ENCODE measurements at places on chromosomes 4 and X.

GRCh38 chr4:29326816-29327215 is 1393.4 kb upstream of the PCDH7 start:
- DNase-seq, result no peak

GRCh38 chr4:39166177-39166576 is 16.2 kb upstream of the WDR19 start:
- no peak for DNase-seq

DNA sequence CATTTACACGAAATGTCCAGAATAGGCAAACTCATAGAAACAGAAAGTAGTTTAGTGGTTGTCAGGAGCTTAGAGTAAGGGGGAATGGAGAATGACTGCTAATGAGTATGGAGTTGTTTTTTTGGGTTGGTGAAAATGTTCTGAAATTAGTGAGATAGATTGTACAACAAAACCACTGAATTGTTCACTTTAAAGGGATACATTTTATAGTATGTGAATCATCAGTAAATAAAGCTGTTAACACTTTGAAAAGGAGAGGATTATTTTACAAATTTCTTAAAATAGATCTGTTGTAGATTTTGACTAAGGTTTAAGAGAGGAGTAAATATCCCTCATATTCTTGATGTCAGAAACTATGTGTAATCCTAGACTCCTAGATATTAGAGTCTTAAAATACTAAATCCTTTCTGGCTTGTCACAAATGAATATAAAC is 82.7 kb downstream of the RAPGEF2 start:
- no peak for DNase-seq

- DNase-seq, result no peak
These were observed 218.7 kb upstream of the NDST4 start for GRCh38 chr4:115332078-115332477.

DNA sequence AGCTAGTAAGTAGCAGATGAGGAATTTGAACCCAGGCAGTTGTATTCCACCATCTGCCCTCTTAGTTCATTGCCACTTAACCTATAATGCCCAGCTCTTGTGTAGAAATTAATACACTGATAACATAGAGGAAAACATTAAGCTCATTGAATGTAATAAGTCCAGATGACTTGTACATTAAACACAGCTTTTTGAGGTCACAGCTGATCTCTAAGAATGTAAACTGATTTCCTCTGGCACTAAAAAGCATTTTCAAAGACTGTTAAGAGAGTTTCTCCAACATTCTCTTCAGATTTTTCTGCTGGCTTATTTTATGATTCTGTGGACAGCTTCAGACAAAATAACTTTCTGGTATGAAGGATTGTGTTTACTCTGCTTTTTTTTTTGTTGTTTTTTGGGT is 42.7 kb downstream of the HPRT1 start:
- DNase-seq, result no peak

DNA sequence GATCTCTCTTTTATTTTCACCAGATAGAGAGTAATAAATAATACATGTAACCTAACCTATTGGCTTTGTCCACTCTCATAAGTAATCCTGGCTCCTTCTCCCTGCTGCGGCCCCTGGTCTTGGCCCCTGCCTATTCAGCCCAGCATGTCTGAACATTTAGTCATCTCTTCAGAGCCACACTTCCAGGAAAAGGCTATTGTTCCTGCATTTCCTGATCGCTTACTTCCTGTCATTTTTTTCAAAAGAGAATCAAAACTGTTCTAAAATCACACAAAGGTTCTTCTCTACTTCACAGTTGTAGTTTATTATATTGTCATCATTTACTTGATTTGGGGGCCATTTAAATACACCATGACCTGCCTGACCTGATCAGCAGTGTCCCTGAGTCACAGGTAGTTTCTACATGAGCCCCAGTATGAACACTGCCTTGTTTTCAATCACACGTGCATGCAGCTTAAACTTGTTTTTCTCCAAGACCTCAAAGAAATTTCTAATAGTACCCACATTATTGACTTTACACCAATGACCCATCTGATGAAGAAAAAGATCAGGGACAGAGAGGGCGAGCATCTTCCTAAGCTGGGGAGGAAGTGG is 47.4 kb upstream of the KDR start:
- no peak for DNase-seq

DNA sequence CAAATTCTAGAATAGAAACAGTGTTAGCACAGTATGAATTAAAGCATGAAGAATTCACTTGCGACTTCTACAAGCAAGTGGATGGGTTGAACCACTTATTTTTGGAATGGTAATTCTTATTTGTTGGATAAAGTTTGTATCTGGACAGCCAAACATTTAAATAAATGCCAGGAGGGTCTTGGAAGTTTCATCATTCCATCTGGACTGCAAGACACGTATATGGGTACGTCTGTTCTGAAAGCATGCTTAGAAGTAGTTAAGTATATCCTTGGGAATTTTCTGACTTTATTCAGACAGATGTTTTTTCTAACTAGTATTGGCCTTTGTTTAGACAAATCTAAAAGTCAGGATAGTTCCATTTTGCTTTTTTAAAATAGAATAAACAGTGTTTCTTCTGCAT is 77.5 kb upstream of the CASK start:
- DNase-seq, result no peak

DNA sequence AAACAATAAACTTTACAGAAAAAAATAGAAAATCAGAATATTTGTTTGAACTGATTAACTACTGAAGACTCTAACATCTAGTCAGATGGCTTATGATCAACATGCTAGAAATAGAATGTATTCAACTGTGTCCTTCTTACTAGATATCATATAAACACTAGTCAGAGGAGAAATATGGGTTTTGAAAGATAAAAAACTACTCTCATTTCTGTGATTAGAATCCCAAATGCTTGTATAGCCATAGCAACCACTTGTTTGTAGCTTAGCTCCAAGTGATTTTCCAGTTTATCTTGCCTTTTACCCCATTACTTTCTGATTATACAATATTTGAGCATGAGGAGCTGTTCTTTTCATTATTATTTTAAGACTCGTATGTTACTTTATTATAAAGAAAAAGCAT is 31.2 kb downstream of the USP38 start:
- no peak for DNase-seq

GRCh38 chr4:170306208-170306607 is 216.5 kb upstream of the AADAT start:
- DNase-seq, result no peak

DNA sequence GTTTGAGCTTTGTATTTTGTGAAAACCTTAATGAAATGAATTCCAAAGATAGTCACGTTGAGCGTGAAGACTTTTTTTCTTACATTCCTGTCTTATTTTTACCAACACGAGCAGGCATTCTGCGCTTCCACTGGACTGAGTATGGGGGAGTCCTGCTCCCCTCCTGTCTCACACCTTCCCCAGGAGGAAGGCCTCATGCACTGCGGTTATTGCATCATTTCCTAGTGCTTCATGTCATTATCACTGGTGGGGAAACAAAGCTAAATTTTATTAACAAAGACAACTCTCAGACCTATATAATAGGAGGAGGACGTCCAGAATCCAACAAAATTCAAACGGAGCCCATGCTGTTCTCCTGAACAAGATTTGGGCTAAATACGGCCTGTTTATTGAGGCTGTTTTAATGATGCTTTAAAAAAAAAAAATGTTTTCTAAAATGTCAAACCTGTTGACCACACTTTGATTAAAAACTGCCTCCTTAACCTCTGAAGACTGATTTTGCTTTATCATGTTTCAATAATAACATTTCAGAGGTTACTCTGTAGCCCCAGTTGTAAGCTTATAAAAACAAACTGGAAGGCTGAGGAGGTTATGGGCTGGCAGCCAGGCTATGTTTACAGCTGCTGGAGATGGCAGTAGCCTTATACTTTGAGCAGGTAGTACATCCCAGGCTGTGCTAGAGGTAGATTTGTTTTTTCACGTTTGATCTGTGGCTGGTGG is 118.0 kb downstream of the SOWAHB start:
- DNase-seq, result no peak

DNA sequence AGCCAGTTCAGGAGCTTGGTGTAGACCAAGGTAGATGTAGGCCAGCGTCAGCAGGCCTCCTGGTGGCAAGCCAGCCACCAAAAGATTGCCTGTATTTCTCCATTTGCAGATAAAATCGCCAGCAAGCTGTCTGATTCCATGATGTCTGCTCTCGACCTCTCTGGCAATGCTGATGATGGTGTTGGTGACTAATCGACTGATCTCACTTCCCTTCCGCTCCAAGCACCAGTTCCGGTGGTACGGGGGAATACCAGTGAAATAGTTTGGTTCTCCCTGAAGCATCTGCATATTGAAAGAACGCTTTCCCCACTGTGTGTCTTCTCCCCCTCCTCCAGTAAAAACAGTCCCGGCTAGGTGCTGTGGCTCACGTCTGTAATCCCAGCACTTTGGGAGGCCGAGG is 30.4 kb downstream of the GNL3L start:
- DNase-seq, result no peak

DNA sequence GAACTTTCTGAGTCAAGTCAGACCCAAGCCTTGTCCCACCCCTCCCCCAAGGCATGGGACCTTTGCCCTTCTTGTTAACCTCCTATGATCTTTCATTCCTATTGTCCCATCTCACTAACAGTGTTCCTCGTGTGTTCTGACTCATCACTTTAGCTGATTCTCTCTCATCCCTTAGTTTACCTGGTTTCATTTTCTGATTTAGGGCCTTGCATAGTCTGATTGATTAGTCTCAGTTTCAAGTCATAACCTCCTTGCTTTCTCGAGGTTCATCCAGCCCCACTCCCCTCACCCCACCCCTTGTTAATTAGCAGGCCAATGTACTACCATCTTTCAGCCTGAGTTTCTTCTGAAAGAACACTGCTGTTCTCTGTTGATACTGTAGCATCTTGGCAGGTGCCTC is 517.4 kb downstream of the RPA4 start:
- no peak for DNase-seq

GRCh38 chr4:87553182-87553581 is 24.0 kb upstream of the SPARCL1 start:
- no peak for DNase-seq

- no peak for DNase-seq
These were observed 10.0 kb downstream of the EXOSC9 start for GRCh38 chr4:121811122-121811521.

GRCh38 chrX:102604327-102604726 is 5.0 kb downstream of the ARMCX5 start:
- DNase-seq, result no peak

GRCh38 chr4:2256781-2257191 is 5.1 kb downstream of the MXD4 start:
- DNase-seq, result no peak

DNA sequence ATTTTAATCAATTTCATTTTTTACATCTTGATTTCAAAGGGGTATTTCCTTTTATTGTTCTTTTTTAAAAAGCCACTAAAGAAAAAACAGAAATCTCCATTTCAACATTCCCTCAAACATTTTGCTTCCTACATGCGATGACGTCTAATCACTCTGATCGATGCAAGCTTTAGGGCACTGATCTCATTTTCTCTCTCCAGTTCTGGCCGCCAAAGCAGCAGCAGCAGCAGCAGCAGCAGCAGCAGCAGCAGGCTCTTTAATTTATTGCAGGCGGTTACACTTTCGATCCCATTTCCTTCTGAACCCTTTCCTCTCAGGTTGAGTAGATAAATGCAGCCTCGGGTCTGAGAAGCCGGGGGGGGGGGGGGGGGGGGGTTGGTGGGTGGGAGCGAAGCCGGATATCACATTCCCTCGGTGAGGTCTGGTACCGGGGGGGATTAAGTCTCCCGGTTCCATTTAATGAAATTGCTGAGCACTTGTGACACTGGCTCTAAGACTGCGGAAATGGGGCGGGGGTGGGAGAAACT is 3.4 kb upstream of the PCDH7 start:
- no peak for DNase-seq

- DNase-seq, result no peak
These were observed 103.6 kb downstream of the PHOX2B start for GRCh38 chr4:41644915-41645295.

DNA sequence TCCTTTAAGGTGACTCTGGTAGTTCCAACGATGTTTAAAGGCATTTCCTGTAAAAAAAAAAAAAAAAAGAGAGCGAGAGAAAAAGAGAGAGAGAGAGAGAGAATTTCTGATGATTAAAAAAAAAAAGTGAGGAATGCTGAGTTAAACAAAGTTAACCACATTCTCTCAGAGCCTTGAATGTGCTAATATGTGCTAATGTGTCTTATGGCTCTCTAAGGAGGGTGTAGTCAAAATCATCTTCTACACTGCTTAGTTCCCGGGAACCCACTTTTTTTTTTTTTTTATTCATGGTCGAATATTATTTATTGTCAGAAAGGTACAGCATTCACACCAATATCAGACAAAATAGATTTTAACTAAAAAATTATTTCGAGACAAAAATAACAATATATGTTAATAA is 111.7 kb downstream of the SNCA start:
- DNase-seq, result no peak

GRCh38 chr4:3403348-3403906 is 38.3 kb upstream of the HGFAC start:
- DNase-seq, result no peak

DNA sequence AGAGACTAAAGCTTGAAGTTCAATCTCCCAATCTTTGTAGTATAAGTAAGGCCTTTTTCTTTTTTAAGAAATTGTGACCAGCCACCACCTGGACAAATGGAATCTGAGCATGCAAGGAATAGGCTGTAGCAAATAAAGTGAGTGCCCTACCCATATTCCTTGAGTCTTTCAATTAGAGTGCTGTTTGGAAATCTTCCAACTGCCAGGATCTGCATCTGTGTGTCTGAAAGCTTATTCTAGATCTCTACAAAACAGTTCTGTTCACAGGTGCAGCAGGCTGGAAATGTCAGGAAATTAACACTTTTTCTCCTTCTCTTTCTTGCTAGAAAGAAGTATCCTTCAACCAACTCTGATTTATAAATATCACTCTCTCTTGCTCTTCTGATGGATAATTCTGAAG is 76.7 kb upstream of the NDST3 start:
- no peak for DNase-seq

DNA sequence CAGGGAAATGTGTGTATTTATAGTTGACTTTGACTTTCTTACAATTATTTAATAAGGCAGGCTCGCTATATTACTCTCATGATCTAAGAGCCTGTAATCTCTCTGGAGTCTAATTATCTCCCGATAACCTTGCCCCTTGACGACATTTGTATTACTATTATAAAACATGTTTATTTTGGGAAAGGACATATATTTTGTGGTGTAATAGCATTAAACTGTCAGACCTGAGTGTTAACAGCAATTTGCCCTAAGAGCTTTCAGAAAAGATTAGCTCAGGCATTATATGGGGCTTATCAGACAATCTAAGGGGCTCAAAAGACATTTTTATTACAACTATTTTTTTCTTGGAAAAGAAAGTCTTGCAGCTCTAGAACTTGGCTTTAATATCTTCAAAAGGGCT is 427.9 kb upstream of the SLIT2 start:
- DNase-seq, result no peak

DNA sequence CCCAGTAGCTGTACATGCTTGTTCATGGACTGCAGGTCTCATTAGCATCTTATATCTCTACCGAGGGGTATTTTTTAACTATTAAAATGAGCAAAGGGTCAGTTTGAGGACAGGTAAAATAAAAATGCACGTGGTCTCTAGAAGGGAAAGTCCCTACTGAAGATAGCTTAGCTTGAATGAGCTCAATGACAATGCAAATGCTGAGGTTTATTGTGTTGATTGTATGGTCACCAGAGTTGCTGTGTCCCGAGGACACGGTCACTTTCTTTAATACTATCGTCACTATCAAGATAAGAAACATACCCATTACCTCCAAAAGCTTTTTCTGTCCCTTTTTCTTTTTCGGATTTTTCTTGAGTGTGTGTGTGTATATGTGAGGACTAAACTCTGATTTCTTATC is 250.5 kb upstream of the PRKX start:
- DNase-seq, result no peak
